ENCODE measurements at places on chromosomes 7 and 10.

GRCh38 chr10:95241533-95241932 lies 47.5 kb downstream of the ACSM6 start:
- no peaks in the 10 kb centered on the region for H3K36me3 ChIP-seq
- H3K4me3 ChIP-seq: no peak overlapping the region
- H3K4me1 ChIP-seq: no peaks in the 10 kb centered on the region
- DNase-seq: no peak

DNA sequence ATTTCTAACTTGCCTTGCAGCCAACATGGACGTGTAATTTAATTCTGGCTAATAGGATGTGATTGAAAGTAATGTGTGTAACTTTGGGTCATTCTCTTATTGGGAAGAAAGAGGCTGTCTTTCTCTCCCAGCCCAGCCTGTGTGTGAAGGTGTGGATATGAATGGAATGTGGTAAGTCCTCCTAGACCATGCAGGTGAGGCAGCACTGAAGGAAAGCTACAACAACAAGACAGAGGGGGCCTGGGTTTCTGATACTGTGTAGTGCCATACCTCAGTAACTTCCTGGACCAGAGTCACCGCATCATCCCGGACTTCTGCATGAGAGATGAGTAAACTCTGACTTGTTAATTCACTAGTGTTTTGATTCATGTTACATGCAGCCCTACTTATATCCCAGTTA lies 237.0 kb downstream of the EXOC4 start:
- H3K4me1 ChIP-seq: no peaks in the 10 kb centered on the region
- no peak overlapping the region for H3K27ac ChIP-seq
- no peak overlapping the region for H3K4me3 ChIP-seq
- H3K27me3 ChIP-seq: no peaks in the 10 kb centered on the region
- H3K36me3 ChIP-seq: no peaks in the 10 kb centered on the region
- DNase-seq: no peak

GRCh38 chr7:3154317-3154716 lies 110.7 kb upstream of the CARD11 start:
- no peaks in the 10 kb centered on the region for H3K4me1 ChIP-seq
- H3K27ac ChIP-seq: no peak overlapping the region
- no peak overlapping the region for H3K4me3 ChIP-seq

GRCh38 chr10:93288679-93289634 lies 193.2 kb downstream of the MYOF start:
- no peaks in the 10 kb centered on the region for H3K4me1 ChIP-seq
- DNase-seq: peak; percentile 84
- no peaks in the 10 kb centered on the region for H3K27me3 ChIP-seq
- no peak overlapping the region for H3K4me3 ChIP-seq
- no peaks in the 10 kb centered on the region for H3K36me3 ChIP-seq

- no peak overlapping the region for H3K27ac ChIP-seq
- H3K36me3 ChIP-seq: no peaks in the 10 kb centered on the region
- no peaks in the 10 kb centered on the region for H3K27me3 ChIP-seq
- DNase-seq: no peak
These were observed 4.3 kb upstream of the UTF1 start for GRCh38 chr10:133225707-133226191.

DNA sequence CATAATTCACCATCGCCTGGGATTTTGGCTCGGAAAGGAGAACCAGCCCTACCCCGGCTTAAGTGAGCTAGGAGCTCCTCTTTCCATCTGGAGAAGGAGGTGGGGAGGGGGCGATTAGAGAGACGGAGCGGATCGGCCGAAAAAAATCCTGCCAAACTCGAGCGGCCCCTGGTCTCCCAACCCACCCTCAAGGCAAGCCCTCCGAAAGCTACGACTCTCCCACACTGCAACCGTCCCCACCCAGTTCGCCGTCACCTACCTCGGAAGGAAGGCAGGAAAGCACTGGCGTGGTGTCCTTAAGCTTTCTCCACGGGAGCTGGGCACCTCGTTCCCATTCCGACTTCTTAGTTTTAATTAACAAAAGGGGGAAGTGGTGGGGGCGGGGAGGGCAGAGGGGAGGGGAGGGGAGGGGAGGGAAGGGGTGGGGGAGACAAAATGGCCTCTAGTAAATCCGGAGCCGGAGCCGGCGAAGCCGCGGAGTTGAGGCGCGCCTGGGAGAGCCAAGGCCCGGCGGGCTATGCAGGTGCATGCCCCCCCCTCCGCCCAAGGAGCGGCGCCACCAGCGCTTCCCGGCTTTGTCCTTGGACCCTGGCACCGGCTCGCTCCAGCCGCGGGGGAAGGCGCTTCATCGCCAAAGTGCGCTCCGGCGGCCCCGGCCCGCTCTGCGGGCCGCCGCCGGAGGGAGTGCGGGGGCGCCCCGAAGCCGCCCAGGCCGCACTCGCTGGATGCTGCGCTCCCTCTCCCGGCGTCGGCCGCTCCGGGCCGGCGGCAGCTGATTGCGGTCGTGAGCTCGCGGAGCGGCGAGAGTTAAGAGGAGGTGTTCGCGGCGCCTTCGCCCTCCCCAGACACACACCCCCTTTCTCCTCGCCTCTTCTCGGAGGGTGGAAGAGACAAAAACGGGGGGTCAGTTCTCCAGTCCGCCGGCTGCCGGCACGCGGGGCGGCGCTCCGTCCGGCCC lies at the start of gene LRRC4:
LRRC4 (minus strand) TSS at position 784 of the 958 bp plus-strand sequence. CDS start 797 bp downstream, outside the sequence.
- no peaks in the 10 kb centered on the region for H3K36me3 ChIP-seq
- H3K27ac ChIP-seq: peak within 1 kb of the TSS; percentile 31
- H3K27me3 ChIP-seq: no peaks in the 10 kb centered on the region
- peak; percentile 48 for DNase-seq
